ENCODE measurements at places on chromosomes 7 and 10. TPM values are rescaled to one million over a fixed set of nuclear protein-coding genes. Genes with fewer than 3 reads are reported as not detected.

SORCS1 gene
- 0.10 TPM for total RNA-seq

DNA sequence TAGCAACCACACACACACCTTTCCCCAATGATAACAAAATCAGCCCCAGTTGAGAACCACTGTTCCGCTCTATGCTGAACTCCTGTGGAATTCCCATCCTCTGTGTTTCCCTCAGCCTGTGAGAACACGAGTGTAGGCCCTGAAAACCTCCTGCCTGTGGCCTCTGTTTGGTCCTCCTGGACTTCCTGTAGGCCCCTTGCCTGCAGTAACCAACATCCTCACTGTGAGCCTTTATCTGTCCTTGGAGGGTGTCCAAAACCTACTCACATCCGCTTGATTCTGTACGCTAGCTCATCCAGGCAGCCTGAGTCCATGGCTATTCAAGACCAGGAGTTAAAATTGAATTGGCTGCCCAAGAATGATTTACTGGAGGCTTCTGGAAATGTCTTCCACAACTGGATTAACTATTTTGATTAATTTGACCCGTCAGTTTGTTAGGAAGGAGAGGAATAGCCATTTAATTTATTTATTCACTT, 149.8 kb downstream of the AKR1D1 start:
- no peaks in the 10 kb centered on the region for H3K27me3 ChIP-seq
- DNase-seq, result no peak
- H3K4me3 ChIP-seq, result no peak overlapping the region
- H3K36me3 ChIP-seq, result no peaks in the 10 kb centered on the region

- no peaks in the 10 kb centered on the region for H3K4me1 ChIP-seq
- no peak overlapping the region for H3K27ac ChIP-seq
- no peak for DNase-seq
- no peak overlapping the region for H3K4me3 ChIP-seq
- peaks cover 6% of the 10 kb centered on the region for H3K36me3 ChIP-seq
- H3K27me3 ChIP-seq, result no peaks in the 10 kb centered on the region
These were observed 83.4 kb downstream of the SLC25A13 start for GRCh38 chr7:96238474-96238873.

ENO4 gene
- 3.0 TPM for total RNA-seq

- H3K4me3 ChIP-seq, result no peak overlapping the region
- H3K27ac ChIP-seq, result no peak overlapping the region
- no peaks in the 10 kb centered on the region for H3K36me3 ChIP-seq
- H3K27me3 ChIP-seq, result no peaks in the 10 kb centered on the region
These were observed 219.8 kb downstream of the ZMYND11 start for GRCh38 chr10:354901-355617.

- H3K36me3 ChIP-seq, result no peaks in the 10 kb centered on the region
- no peaks in the 10 kb centered on the region for H3K27me3 ChIP-seq
- no peak overlapping the region for H3K27ac ChIP-seq
- no peak overlapping the region for H3K4me3 ChIP-seq
- DNase-seq, result no peak
These were observed 97.7 kb downstream of the CACNA2D1 start for GRCh38 chr7:82345886-82346285.

Measured in upper lobe of left lung (tissue), 6 donors.